Ammon's horn (tissue), 1 donor: ENCODE measurements at places on chromosomes 3 and 15.

GRCh38 chr3:133578548-133579191, 5.2 kb downstream of the CDV3 start:
- peak; percentile 34 for DNase-seq

DNA sequence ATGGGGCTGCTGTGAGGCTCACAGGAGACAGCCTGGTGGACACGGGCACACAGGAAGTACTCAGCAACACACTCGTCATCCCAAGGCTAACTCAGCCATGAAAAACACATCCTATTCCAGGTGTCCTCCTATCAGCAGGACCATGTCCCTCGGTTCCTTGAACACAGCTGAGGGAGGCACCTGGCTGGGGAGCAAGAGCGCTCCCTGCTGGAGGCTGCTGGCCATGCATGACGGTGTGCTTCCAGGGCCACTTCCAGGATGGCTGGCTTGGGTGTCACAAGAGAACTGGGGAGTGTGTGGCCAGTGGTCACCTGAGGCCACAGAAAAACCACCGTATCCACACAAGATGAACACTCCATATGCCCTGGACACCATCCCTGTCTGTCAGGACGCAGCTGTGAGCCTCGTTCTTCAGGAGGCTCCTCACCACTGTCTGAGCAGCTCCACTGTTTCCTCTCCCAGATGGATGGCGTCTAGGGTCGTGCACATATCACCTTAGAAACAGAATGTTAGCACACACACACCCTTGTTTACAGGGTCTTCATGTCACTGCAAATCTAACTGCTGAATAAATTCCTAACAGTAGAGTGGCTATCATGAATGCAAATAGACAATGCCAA, 31.0 kb downstream of the POC1A start:
- DNase-seq, result peak; percentile 87

GRCh38 chr3:133490468-133491351, 82.8 kb upstream of the CDV3 start:
- no peak for DNase-seq

DNA sequence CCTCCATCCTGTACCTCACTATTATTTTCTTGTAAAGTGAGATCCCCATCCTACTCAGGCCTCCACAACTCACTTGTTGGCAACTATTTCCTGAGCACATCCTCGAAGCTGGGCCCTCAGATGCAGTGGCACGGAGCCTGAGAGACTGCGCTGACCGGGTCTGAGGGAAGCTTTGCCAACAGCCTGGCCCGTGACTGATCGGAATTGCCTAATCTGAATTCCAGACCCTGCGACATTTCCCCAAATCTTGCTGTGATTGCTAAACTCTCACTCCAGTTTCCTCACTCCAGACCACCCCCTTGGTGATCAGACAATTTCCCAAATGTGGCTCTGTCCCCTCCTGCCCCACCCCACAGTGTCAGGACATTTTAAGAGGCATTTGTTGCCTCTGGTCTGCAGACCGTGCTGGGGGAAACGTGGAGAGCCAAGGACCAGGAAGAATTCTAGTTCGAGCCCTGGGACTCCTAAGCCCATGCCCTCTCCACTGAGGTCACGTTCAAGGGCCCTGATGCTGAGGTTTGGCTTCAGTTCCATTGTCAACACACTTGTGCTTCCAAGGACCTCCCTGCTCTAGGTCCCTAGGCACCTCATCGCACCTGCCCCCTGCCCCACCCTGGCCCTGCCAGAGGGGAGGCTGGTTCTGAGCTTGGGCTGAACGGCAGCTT, 22.8 kb downstream of the KLHL25 start:
- DNase-seq, result no peak

GRCh38 chr3:29561651-29562149, 280.8 kb downstream of the RBMS3 start:
- DNase-seq, result no peak

DNA sequence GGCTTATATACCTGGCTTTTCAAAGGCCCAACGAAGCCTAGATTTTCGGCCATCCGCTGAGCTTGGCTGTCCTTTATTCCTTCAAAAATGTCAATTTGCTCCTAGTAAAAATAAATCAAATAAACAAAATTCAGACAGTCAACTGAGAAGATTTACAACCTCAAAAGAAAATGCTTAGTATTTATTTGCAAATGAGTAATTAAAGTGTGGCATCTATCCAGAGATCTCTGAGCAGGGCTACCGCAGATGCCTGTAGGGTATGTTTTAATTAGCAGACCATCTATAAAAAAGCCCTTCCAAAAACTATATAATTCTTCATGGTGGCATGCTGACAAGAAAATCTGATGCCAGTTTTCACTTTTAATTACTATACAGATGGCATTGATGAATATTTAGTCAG, 136.2 kb downstream of the SUCLG2 start:
- no peak for DNase-seq
